ENCODE measurements at places on chromosomes 4 and X.
A peak's percentile ranks its signal among the peaks of the same experiment; 100 is the strongest.

DNA sequence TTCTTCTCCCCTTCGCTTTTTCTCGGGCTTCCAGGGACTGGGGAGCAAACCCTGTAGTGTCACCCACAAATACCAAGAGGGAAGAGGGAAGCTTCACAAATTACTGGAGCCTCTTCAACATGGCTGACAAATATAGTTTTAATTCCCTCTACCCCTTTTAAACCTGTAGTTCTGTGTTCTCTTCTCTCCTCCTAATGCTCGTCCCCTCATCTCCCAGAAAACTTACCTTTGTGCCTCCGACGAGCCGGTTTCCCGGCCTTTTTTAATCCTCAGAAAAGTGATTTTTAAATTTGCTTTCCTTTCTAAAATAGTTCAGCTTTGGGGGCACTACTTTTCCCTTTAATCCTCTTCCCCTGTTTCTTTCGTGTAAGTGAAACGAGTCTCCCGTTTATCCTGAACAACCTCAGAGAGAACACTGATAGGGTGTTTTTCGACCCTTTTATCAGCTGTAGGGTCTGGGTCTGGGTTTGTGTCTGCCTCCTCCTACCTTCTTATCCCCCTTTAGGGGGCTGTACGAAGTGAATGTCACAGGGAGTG lies 408 bp downstream of the TET2 start:
- peak; percentile 34 for DNase-seq

DNA sequence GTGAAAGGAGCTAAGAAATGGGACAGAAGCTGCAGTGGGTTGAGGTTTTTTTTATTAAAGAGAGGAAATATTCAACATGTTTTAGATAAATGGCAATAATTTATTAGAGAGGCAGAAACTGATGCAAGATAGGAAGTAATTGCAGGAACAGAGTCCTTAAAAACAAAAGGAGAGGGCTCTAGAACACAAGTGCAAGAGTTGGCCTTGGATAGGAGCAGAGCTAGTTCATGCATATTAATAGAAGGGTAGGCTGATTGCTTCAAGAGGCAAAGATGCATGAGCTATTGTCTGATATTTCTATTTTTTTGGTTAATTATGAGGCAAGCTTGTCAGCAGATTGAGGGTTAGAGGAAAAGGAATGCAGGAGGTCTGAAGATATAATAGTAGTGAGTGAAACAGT lies 91.0 kb upstream of the GPRIN3 start:
- no peak for DNase-seq

DNA sequence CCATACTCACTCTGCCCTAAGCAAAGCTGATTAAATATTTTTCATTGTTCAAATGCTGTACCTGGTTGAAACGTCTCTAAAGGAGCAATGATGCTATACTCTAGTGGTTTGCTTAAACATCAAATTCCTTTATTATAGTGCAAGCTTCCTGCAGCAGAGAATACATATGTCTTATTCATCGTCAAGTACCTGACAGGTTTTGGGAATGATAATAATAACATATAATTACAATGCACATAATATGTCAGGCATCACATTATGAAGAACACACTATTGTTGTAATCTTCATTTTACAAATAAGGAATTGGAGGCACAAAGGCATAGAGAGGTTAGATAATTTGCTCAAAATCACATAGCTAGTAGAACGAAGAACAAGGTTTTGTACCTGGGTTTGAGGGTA lies 151.6 kb downstream of the GRIA2 start:
- DNase-seq, result no peak

DNA sequence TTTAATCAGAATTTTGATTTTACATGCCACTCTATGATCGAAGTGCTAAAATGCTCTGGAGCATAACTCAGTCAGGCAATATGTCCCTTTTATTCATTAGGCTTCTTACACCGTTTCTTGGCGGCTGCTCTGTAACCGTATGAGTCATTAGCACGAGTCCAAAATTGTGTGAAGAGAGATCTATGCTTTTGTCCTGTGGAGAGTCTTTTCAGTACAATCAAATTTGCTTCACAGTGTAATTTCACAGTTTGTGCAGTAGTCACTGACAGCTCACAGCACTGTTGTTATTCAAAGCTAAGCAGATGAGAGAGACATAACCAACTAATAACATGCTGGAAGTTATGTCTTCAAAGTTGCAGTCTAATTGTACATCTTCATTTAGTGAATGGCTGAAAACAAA lies 167.8 kb downstream of the PCDH10 start:
- DNase-seq, result no peak

DNA sequence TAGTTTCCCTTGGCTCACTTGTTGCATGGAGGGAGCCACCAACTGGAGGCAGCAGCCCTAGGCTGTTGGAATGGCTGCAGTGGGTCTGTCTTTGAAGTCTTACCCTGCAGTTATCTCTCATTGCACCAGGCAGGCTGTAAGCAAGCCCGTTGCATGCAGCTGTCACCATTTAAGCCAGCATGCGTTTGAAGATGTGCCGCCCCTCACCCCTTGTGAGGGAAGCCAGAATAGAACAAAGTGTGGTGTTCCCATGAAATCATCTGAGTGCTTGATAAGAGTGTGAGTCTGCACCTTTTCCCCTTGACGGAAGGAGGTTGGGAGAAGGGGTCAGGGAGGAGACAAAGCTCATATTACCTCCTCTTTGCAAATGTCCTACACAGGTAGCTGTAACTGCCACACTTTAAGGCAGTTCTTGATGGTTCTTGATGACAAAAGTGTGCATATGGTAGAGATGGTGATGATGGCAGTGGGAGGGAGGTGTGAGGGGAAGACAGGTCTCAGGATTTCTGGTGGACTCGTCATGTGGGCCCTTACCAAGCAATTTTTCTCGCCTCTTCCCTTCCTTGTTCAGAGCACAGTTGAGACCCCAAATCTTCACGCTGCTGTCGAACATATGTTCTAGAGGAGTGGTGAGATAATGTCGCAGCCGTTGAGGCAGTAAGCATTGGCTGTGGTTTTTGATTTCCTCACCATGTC lies 191.4 kb upstream of the LEF1 start:
- DNase-seq, result no peak

DNA sequence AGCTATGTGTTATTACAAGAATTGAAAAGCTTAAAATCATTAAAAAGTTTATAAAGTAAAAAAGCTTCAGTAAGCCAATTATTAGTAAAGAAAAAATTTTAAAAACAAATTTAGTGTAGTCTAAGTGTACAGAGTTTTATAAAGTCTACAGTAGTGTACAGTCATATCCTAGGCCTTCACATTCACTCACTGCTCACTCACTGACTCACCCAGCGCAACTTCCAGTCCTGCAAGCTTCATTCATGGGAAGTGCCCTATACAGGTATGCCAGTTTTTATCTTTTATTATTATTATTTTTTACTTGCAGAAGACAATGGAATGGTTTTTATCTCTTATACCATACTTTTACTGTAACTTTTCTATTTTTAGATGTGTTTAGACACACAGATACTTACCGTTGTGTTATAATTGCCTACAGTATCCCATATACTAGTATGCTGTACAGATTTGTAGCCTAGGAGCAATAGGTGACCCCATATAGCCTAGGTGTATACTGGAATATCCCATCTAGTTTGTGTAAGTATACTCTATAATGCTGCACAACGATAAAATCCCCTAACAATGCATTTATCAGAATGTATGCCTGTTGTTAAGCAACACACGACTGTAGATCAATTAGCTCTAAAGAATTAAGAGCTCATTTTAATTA lies 230.7 kb downstream of the DCLK2 start:
- no peak for DNase-seq

DNA sequence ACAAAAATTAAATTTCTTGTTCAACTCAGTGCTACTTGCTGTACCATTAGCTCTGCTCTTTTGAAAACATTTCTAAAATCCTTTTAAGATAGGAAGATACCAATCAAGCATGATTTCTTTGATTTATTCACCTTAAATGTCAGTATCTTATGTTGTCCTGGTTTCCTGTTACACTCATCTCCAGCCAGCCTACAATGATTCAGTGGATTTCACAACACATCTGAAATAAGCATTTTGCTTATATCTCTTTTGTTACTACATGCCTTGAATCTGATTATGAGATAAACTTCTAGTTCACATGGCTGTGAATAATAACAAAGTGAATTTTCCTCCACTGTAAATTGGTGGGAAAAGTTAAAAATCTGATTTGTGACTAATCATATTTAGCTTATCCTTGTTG lies 112.5 kb upstream of the BMP3 start:
- no peak for DNase-seq

DNA sequence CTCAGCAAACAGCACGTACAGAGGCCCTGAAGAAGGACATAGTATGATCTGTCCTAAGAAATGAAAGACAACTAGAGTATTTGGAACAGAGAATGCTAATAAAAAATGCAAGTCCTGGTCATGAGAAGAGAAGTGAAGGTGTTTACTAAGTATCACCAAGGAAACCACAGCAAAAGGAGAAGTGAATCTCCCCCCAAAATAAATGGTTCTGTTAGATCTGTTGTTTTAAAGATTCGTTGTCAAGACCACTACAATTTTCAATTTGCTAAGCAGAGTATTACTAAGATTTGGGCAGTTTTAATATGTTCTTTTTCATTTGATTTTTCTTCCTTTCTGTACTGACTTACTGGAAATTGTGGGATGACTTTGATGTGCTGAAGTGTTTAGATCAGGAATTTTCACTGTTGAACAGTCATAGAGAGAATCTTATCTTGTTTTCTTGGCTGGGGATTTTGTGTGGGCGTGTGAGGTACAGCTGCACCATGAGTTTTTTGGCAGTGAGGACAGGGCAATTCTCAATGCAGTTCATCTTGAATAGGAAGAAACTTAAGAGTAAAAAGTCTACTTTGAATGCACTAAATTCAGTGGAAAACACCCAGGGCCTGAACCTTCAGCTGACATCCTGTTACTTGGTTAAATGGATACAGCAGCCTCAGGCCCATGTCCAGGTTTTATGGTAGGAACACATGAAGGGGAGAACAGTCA lies 132.2 kb downstream of the STIM2 start:
- no peak for DNase-seq

- peak; percentile 15 for DNase-seq
Measured at GRCh38 chr4:54090804-54091623, 8.9 kb upstream of the GSX2 start.

All from NCI-H524 (cell line).